ENCODE measurements at places on chromosomes 2 and 18.
A peak's percentile ranks its signal among the peaks of the same experiment; 100 is the strongest.

- DNase-seq = no peak
These were observed 1.7 kb upstream of the MAPK4 start for GRCh38 chr18:50558157-50558556.

- no peak for DNase-seq
These were observed 64.9 kb downstream of the MCFD2 start for GRCh38 chr2:46850742-46851141.

GRCh38 chr18:77811503-77811902, 561.9 kb downstream of the GALR1 start:
- DNase-seq = no peak

- DNase-seq = no peak
These were observed 13.1 kb downstream of the GRP start for GRCh38 chr18:59233017-59233410.

DNA sequence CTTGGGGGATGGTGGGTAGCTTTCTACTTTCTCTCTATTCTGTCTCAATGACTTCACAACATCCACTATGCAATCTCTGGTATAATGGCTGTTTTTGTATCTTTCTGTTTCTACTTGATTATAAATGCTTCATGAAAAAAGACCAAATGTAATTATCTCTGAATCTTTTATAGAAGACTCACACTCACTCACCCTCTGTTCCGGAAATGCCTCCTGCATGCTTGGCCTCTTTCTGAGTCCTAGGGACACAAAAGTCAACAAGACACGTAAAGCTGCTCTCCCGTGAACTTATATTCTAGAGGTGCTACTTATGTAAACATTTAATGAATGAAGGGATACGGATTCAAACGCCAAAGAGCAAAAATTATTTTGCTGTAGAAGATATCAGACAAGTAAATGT, 502.2 kb upstream of the SOX11 start:
- DNase-seq = no peak

- no peak for DNase-seq
These were observed 9.7 kb downstream of the TMEM18 start for GRCh38 chr2:667332-667999.

GRCh38 chr18:26307161-26307773, 81.0 kb downstream of the TAF4B start:
- no peak for DNase-seq

- DNase-seq = no peak
These were observed 1.2 kb downstream of the GALNT5 start for GRCh38 chr2:157258520-157259326.

DNA sequence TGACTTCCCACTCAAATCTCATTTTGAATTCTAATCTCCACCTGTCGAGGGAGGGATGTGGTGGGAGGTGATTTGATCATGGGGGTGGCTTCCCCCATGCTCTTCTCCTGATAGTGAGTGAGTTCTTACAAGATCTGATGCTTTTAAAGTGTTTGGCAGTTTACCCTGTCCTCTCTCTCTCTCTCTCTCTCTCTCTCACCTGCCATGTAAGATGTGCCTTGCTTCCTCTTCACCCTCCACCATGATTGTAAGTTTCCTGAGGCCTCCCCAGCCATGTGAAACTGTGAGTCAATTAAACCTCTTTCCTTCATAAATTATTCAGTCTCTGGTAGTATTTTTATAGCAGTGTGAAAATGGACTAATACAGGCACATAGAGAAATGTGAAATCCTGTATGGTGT, 7.0 kb upstream of the LDAH start:
- no peak for DNase-seq

- no peak for DNase-seq
These were observed 619.9 kb downstream of the ZEB2 start for GRCh38 chr2:143899987-143900386.

DNA sequence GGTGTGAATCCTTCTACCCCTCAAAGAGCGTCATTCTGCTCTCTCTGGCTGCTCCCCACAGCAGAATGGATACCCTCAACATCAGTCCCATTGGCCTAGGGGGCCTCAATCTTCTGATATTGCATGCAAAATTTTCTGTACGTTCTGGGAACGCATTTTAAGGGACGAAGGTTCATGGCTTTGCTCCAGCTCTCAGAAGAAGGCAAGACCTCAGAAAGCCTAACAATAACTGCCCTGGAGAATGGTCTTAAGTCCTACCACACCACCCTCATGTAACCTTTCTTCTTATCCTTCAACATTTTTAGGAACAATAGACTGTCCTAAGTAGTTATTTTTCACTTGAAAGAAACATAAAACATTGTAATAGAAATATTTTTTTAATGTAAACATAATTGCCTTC, 212.6 kb downstream of the PRKCE start:
- no peak for DNase-seq

- no peak for DNase-seq
These were observed 165.2 kb upstream of the DTNA start for GRCh38 chr18:34544930-34545329.

DNA sequence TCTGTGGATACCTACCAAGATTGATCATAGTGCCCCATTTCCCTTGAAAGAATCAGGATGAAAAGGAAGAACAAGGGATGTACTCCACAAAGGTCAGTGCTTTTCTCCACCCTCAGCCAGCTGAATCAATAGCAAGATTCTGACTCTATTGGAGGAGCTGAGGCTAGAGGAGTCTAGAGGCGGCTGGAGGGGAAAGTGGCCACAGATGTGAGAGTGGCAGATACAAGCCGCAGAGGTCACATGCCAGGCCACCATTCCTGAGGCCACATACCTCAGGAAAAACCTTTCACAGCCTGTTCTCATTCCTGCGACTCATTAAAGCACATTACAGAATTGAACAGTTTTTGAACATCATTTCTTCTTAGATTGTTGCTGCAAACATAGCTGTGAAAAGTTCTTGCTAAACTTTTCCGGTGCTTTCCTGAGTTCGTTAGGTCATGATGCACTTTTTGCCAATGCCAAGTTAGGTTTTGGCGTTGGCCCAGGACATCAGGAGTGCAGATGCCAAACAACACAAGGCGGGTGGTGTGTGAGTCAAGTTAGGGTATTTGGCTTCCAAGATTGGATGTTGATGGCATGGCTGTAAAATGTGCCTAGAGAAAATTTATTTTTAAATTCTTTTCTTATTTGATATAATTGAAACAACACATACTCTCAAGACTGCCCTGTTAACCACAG, 160.7 kb upstream of the SP5 start:
- DNase-seq = no peak

GRCh38 chr2:172335736-172336135, 91.7 kb upstream of the ITGA6 start:
- no peak for DNase-seq

DNA sequence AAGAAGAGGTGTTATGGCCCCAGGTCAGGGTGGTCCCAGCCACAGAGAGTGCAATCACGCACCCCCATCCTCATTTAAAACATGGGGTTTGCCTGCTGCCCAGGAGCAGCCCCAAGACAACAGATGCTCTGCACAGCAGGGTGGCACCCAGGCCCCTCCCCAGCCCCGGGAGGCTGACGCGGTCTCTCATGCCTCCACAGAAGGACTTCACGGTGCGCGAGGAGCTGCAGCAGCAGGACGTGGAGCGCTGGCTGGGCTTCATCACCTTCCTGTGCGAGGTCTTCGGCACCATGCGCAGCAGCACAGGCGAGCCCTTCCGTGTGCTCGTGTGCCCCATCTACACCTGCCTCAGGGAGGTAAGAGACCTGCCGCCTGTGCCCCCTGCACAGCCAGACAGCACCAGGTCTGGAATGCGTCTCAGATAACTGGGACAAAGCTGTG, 133.7 kb downstream of the SMAD7 start:
- peak; percentile 27 for DNase-seq

DNA sequence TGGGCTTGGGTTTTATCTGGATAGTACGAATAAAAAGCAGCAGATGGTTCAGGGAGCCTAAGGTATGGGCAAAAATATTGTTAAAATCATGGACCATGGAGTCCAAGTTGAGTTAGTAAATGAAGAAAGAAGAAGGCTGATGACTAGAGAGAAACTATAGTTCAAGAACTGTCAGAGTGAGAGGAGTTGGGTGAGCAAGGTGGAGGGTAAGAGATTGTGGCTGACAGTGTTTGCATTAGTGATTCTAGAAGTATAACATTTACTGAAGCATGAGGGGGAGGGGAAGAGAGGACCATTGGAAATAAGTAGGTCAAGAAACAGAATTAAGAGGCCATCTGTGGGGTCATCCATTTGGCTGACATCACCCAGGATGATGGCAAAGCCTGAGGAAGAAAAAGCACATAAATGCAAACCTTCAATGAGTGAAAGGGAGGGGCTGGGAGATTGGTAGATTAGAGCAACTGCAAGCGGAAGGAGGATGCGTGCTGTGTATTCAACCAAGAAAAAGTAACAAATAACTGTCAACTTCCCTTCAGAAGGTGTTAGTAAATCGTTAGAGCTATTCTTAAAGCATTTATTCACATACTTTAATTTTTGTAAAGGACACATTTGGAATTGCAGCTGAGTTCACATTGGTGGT, 392.8 kb downstream of the TSN start:
- DNase-seq = no peak

DNA sequence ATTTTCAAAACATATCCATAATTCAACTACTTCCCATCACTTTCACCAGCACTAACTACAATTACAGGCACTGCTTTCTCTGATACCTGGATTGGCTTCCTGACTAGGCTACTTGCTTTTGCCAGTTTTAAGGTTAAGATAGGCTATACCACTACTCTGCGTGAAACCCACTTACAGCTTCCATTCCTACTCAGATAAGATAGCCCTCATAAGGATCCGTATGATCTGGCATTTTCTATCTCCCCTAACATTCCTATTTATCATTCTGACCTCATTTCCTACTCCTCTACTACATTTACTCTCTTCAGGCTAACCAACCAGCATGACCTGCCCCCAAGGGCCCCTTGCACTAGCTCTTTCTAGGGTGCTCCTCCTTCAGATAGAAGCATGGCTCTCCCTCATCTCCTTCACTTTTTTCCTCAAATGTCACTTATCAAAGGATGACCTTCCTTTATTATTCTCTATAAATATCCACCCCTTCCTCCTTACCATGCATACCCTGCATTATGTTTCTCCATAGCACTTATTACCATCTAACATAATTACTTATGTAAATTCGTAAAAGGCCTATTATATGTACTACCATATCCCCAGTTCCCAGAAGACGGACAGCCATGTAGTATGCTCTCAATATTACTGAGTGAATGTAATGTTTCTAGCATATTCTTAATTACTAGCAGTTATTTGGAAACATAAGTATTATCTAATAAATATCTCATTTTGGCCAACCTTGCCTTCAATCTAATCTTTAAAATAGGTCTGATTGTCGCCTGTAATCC, 4.4 kb downstream of the TIA1 start:
- no peak for DNase-seq

- no peak for DNase-seq
These were observed 80.2 kb downstream of the NDUFA10 start for GRCh38 chr2:239944694-239945551.

GRCh38 chr2:31675485-31675901, 94.8 kb upstream of the SRD5A2 start:
- DNase-seq = no peak

GRCh38 chr18:49025426-49025766, 74.6 kb upstream of the SMAD7 start:
- no peak for DNase-seq

GRCh38 chr2:96548558-96549465, 12.3 kb downstream of the ARID5A start:
- no peak for DNase-seq

GRCh38 chr2:47620770-47621437, 162.0 kb upstream of the MSH6 start:
- DNase-seq = no peak

DNA sequence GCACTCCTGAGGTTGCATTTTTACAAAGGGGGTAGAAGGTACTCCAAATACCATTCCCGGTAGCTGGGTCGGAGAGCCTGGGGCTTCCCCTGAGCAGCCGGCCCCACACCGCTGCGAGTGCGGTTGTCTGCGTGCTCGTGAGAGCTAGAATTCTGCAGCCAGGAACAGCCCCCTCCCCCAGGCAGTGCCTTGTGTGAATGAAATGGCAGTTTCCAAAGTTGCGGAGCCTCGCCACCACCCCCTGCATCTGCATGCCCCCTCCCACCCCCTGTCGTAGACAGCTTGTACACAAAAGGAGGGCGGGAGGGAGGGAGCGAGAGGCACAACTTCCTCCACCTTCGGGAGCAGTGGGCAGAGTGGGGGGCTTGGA, 1.1 kb downstream of the MYCN start:
- no peak for DNase-seq

DNA sequence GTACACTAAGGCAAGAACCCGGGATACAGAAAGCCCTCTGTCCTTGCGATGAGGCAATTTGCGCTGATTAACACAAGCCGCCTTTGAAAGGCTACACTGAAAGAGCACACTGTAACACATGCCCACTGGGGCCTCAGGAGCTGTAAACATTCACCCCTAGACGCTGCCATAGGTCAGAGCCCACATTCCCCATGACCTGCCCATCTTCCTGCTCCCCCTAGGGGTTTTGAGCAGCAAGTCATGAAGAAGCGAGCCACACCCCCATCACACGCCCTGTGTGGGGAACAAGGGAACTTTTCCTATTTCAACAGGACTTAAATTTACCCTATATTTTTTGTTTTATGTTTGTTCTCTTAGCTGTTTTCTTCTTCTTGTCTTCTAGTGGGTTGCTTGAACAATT, 47.8 kb upstream of the SLC4A10 start:
- DNase-seq = no peak

- DNase-seq = no peak
These were observed 53.0 kb upstream of the GALNT3 start for GRCh38 chr2:165847001-165847400.

- no peak for DNase-seq
These were observed 264.6 kb upstream of the STON1 start for GRCh38 chr2:48265169-48266030.

DNA sequence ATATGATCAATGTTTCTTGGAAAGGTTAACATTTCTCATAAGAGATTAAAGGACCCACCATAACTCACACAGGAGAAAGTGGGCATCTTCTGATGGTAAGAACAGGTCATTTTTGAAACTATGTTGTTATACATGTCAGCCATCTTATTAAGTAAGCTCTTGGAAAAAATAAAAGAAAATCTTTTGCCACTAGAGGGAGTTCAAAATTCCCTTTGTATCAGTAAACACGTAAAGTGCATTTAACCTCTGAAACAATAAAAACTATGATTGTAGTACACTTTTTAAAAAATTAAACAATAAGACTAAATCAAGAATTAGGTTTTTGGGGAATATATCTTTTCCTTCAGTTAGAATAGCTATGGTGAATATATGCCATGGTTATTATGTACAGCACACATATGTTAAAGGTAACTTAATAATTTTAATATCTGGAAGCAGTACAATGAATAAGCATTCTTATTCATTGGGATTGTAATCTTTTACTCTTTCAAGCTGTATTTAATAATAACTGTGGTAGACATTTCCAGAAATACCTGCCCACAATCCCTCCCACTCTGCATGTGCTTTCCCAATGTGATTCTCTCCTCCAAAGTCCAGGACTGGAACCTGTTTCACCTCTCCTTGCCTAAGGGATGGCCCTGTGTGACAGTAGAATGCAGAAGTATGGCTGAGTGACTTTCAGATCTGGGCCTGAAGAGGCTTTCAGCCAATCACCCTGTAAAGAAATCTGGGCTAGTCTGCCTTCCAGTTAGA, 64.2 kb downstream of the RBMS1 start:
- DNase-seq = no peak

All from activated gamma-delta T cell (primary cell).